ENCODE measurements at places on chromosomes 2 and 18.

DNA sequence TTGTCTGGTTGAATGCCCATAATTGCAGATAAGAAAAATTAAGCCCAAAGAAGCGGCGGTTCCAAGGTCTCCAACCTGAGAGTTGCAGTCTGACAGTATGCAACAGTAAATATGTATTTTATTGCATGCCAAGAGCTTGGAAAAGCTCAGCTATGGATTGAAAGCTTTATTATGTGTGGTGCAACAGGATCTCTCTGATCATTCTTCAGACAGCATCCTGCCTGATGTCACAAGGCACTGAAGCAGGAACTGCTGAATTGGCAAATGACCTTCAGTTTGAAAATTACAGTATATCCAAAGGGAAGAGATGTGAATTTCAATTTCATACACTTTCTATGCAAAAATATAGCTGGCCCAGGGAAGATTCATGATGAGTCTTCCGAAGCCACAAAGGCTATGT, 42.5 kb downstream of the DOCK10 start:
- no peak for DNase-seq

DNA sequence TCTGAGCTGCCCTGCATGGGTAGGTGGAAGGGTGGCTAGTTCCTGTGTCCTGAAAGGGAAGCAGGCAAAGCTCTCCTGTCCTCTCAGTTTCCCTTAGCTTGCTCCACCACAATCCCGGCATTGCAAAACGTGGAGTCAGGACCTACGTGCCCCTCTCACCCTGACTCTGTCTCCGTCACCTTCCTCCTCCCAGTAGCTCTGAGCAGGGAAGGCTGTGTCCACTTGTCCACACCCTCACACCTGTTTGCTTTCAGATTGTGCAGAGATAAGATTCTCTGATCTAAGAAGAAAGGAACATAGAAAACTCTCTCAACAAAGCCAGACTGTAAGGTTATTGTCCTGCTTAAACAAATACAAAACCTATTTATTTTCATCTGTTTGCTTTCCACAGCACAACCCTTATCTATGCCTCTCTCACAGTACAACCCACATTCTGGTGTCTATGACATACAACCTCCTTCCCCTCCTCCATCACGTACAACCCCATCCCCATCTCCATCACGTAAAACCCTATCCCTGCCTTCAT, 79.0 kb downstream of the ALPK2 start:
- no peak for DNase-seq

DNA sequence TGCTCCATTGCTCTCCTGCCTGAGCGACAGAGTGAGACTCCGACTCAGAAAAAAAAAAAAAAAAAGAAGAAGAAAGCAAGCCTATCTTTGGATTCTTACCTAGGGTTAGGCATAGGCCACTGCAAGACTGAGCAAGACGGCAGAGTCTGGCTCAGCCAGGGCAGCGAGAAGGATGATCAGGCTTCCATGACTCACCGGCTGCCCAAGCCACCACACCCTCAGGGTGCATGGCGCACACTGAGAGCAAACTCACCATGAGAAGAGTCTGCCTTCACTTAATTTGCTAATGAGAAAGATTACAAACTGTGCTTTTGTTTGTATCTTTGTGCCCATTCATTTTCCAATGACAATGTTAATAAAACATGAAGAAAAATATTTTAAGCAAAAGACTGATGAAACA, 8.2 kb downstream of the FAM110C start:
- no peak for DNase-seq

- no peak for DNase-seq
Observed at GRCh38 chr2:10157293-10157692, 34.8 kb downstream of the RRM2 start.

Data from stimulated activated CD8-positive, alpha-beta memory T cell treated with anti-CD3 and anti-CD28 coated beads, Interleukin-15, amount 100 ng/mL, for 4 hours (primary cell).